ENCODE measurements at places on chromosomes 11 and 22.

GRCh38 chr22:27331526-27332281 is 469.9 kb downstream of the MN1 start:
- DNase-seq, result no peak

DNA sequence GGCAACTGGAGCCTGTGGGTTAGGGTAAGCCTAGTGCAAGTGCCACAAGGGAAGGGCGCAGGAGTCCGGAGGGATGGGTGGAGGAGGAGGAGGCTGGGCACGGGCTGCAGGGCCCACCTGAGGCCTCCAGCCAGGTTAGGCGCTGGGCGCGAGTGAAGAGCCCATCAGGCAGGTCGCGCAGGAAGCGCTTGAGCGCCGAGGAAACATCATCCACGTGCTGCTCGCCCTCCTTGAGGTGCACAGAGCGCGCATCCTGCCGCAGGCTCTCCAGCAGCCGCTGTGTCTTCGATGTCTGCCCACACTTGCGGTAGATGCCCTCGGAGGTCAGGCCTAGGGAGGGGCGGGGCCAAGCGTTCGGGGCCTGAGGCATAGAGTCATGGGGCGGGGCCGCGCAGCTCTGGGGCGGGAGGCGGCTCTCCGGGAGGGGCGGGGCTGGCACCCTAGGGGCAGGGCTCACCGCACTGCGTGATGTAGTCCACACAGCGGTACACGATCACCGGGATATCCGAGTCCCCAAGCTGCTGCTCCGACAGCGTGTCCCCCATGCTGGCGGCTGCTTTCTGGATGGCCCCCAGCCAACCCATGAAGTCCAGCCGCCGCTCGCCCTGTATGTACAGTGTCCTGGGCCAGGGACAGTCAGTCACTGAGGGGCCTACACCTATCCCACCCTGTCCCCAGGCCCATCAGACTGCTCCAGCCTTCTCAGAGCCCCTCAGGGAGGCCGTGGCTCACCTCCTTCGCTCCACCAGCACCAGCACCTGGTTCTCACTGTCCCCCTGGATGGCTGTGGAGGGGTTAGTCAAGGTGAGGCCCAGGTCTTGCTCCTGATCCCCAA is 22.9 kb upstream of the PDE2A start:
- DNase-seq, result no peak

DNA sequence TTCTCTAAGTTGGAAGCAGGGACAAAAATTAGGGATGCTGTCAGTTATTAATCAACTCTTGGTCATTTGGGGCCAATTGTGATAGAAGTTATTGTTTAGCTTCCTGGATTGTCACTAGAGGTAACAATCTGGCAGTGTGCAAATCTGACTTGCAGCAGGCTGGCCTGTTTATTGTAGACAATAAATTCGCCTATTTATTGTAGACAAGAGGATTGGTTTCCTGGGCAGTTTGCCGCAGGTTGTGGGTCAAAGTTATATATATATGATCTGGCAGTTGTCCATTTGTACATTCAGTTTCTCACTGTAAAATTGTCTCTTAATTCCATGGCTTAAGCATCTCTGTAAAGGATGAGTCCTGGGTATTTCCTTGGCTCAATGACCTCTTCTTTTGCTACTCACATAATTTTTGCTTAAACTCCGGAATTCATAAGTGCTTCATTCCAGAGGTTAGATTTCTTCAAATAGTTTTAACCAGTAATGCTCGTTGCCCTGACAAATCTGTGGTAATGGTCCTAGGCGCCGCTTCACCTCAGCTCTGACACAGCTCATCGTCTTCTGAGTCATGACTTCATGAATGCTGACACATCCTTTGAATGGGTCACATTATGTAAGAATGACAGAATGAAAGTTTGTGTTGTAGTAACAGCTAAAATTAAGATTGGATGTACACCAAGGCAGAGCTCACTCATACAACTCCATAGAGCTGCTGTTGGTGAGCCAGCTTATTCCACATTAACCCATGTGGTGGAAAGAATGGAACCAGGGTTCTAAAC is 7.8 kb upstream of the MMP3 start:
- DNase-seq, result peak; percentile 87

GRCh38 chr22:29872989-29873388 is 10.0 kb upstream of the MTMR3 start:
- no peak for DNase-seq

DNA sequence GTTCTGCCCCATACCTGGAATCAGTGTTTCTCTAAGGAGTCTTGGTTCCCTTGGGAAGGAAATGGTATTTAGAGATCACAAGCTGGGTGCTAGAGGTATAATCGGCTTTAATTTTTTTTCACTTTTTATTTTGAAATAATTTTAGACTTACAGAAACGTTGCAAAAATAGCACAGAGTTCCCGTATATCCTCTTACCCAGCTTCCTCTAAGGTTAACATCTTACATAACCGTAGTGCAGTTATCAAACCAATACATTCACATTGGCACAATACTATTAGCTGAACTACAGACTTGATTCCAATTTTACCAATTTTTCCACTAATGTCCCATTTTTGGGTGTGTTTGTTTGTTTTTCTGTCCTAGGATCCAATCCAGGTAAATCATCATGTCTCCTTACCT is 63.8 kb downstream of the RBX1 start:
- DNase-seq, result no peak

DNA sequence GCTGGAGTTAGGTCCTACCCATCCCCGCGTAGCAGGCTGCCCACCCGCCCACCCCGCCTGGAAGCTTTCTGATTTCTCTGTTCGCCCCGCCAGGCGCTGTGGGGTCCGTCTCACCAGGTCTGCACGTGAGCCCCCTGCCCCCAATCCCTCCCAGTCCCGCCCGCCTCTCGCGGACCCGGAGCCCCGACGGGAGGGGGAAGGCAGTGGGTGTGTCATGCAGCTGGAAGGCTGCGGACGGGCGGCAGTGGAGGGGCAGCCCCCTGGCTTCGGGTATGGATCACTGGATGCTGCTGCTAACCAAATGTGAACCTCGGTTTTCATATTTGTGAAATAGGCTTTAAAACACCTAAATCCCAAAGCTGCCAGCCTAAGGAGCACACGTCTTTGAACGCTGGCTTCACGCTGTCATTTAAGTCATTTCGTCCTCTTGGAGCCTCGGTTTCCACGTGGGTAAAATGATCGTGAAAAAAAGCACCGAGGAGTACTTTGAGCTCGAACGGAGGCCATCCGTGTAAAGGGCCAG is 568 bp upstream of the BIK start:
- DNase-seq, result no peak

GRCh38 chr11:70491696-70492472 is 93.6 kb downstream of the CTTN start:
- no peak for DNase-seq

- DNase-seq, result no peak
Observed at GRCh38 chr11:87295237-87295636, 257.5 kb downstream of the TMEM135 start.

- DNase-seq, result no peak
Observed at GRCh38 chr11:8056810-8057463, 24.1 kb upstream of the TUB start.

DNA sequence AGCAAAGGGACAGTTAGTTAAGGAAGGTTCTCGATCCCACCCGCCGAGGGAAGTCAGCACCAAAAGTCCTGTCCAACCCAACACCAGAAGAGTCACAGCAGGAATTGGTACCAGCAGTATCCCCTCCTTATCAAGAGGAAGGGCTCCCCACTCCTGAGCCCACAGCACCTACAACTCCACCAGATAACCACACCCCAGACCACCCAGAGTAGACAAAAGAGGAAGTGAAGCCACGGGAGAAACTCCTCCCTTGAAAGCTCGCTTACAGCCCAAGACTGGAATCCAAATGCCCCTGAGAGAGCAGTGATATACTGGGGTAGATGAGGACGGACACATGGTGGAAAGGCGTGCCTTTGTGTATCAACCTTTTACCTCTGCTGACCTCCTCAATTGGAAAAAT is 7.3 kb upstream of the CD5 start:
- DNase-seq, result no peak

DNA sequence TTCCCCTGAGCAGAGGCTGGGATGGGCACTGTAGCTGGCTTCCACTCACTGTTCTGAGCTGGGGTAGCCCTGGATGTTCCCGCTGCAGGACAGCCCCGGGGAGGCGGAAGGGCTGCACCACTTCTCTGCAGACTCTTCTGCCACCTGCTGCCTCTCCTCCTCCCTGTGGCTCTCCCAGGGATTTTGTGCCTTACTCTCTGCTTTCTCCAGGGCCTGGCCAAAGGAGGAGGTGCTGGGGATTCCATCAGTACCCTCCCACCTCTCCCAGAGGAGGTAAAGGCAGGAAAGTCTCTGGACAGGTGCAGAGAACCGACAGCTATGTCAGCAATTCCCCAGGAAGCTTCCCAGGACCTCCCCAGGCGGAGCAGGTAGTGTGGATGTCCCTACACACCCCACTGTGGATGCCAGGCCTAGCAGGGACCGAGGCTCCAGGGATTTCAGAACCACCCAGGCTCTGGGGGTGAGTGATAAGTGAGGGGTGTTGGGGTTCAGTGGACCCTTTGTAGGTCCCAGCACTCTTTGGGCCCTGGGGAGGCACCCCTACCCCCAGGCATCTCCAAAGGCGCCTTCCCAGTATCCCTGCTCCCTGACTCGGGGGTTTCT is 11.3 kb downstream of the DUSP8 start:
- DNase-seq, result no peak

GRCh38 chr22:49460091-49460490 is 367.6 kb downstream of the BRD1 start:
- DNase-seq, result no peak

GRCh38 chr11:121282386-121282785 is 10.2 kb upstream of the SC5D start:
- DNase-seq, result no peak
